ENCODE measurements at places on chromosomes 3 and 15.

GRCh38 chr15:74156678-74157411, 16.7 kb upstream of the ISLR start:
- DNase-seq: no peak

DNA sequence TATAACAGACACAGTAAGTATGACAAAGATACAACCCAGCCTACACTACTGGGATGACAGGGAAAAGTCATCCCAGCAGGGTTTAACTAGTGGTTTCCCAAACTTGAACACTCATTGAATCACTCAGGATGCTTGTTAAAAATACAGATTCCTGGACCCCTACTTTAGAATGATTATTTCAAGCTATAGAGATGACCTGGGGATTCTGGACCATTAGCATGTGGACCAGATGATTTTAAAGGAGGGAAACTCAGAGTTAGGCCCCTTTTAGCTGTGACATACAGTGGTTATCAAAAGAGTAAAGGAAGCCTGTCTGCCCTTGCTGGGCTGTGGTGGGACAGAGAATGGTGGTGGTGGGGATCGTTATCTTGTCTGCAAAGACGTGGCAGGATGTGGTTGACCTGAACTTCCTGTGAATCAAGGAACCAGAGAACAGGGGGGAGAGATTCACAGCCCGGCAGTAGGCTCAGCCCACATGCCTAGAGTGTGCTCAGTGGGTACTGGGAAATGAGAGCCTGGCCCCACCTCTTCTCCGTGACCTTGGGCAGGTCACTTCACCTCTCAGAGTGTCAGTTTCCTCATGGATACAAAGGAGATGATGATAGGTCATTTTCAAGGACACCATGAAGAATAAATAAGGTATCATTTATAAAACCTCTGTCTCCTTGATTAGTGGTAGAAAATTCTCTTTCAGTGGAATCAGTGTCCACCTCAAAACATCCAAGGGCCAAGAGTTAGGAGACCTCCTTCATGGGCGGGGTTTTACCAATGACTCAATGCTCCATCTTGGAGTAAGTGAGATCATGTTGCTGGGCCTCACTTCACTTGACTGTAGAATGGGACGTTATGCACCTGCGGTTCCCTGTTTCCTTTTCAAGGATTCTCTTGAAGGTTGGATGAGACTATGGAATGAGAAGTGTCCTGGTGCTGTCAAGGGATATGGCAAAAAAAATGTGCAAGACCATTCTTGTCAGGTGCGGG, 306.5 kb downstream of the RPLP1 start:
- DNase-seq: peak; percentile 69

DNA sequence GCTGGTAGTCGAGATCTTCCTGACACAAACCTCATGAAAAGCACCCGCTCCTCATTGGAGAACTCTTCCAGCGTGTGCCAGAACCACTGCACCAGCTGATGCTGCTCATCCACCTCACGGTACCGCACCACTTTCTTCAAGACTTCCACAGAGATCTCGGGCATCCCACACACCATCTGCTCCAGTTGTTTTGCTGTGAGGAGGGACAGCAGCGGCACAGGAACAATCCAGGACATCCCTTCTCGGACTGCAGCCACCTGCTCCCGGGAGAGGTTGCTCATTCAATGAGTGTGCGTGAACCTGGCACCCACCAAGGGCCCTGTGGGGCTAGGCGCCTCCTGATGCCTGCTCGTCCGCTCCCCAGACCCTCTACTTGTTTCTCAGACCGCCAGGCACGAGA, 15.1 kb downstream of the FBXL22 start:
- no peak for DNase-seq

DNA sequence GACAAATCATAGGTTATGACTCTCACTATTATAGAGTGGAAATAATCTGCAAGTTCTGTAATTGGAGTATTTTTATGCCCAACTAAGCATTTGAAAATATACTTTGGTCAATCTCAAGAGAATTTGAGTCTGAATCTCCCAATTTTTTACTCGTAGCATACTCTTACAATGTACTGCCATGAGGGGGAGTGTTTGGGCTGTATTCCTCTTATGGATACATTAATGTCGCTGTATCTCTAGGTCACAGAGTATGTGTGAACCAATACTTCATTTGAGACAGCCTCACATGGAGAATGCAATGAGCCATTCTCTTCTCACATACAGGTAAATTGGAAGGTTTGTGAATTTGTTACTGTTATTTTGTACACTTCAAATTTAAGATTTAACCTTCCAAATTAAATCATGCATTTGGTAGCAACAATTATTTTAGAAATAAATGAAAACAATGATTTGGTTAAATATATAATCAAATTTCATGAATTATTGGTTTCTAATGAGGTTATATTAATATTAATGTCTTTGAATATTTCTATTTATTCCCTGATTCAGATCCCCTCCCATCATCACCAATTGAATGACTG, 5.5 kb upstream of the CD200 start:
- DNase-seq: no peak
